ENCODE measurements at places on chromosomes 2 and 18.
A peak's percentile ranks its signal among the peaks of the same experiment; 100 is the strongest.

DNA sequence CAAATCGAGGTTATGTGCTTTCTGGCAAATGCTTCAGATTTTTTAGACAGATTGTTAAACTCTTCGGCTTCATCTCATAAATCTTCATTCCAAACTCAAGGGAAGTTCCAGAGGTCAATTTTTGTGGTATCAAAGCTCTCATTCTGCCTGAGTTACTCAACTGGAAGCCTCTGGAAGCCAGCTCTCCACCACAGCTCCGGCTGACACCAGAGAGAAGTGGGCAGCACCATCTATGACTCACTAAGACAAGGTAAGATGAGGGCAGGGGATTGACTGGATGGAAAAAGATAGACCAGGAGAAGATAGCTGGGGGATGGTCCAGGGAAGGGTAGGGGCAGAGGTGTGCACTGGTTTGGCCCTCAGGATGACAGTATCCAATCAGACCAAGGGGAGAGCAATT lies 137.3 kb upstream of the HNRNPA3 start:
- DNase-seq, result peak; percentile 6

GRCh38 chr18:2050702-2051201 lies 520.6 kb downstream of the METTL4 start:
- DNase-seq, result no peak

- peak; percentile 70 for DNase-seq
Measured at GRCh38 chr2:71789556-71790204, 336.3 kb downstream of the DYSF start.

- DNase-seq, result no peak
Measured at GRCh38 chr2:100561191-100561590, 1.6 kb upstream of the PDCL3 start.

GRCh38 chr2:188046437-188046836 lies 245.2 kb upstream of the GULP1 start:
- peak; percentile 79 for DNase-seq

DNA sequence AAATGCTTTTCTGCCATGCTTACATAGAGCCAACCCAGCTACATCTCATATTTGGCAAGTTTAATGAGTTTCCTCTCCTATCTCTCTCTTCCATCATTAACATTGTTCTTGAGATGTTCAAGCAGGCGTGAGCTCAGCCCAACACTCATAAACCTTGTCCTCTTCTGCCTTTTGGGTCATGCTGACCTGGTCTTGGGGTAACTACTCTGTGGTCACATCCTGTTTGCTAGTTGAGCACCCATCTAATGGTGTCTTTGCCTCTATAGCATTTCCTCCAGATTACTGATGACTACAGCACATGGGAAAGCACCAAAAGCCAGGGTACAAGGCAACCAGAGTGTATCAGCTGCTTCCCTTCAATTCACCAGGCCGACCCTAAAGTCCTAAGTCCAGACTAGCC lies 366.9 kb upstream of the HNRNPA3 start:
- no peak for DNase-seq

DNA sequence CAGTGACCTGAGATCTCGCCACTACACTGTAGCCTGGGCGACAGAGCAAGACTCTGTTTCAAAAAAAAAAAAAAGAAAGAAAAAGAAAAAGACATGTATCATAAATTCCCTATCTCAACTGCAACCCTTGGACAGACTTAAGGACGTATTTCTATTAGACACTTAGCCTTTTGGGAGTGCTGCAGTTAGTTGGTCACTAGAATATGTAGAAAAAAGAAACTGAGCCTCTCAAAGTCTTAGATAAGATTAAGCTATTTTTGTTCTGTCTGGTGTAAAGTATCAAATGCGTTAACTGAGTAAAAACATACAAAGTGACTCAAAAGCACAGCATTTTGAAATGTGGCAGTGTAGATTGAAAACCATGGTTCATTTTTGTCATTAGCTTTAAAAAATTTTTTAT lies 7.3 kb downstream of the NBEAL1 start:
- DNase-seq, result no peak

- DNase-seq, result peak; percentile 32
Measured at GRCh38 chr2:176668912-176669311, 399.7 kb downstream of the MTX2 start.

DNA sequence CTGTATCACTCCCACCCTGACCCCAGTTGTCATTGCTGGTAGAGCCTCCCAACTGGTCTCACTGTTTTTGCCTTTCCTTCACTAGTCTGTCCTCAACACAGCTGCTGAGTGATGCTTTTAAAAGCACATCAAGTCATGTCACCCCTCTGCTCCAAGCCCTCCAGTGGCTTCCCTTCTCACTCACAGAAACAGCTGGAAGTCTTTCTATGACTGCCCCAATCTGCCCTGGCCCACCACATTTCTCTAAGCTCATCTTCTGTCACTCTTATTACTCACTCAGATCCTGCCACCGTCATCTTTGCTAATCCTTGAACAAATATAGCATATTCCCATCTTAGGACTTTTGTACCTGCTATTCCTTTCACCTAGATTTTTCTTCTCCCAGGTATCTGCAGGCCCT lies 242.6 kb upstream of the RBBP8 start:
- DNase-seq, result no peak

GRCh38 chr2:205702576-205702975 lies 20.3 kb downstream of the NRP2 start:
- no peak for DNase-seq

DNA sequence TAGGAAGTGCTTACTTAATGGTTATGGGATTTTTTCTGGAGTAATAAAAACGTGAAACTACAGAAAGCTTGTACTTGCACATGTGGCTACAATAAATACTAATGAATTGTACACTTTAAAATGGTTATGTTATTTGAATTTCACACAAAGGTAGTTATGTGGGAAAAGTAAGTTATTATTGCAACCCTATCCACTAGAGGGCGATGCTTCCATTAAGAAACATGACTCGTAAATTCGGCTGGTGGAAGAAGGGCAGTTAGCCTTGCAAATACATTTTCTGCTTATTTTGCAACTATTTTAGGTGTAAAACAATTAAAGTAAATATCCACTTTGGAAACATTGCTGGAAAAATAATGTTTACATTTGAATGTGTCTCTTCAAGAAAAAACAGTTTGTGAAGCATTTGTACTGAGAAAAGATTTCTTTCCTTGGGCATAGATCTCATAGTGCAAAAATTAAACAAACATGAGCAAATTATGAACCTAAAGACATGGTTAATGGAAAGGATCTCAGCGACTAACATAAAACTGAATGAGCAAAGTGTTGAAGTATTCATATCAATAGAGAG lies 68.1 kb upstream of the CSRNP3 start:
- DNase-seq, result peak; percentile 67

- DNase-seq, result no peak
Measured at GRCh38 chr2:204293884-204294747, 251.2 kb upstream of the PARD3B start.

GRCh38 chr2:181646415-181646987 lies 10.4 kb downstream of the CERKL start:
- DNase-seq, result no peak

DNA sequence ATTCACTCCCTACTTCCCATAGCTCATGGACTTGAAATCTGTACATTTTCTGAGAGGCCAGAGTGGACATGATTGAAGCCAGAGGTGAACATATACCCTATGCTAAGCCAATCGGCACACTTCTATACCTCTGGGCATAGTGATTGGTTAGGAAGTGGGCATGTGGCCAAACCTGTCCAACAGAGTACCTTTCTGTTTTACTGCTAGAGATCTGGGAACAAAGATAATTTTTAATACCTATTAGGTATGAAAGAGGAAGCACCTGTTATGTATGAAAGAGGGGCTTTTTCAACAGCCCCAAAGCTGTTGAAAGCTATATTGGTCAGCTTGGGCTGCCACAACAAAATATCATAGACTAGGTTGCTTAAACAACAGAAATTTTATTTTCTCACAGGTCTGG lies 27.7 kb downstream of the METTL8 start:
- DNase-seq, result no peak

DNA sequence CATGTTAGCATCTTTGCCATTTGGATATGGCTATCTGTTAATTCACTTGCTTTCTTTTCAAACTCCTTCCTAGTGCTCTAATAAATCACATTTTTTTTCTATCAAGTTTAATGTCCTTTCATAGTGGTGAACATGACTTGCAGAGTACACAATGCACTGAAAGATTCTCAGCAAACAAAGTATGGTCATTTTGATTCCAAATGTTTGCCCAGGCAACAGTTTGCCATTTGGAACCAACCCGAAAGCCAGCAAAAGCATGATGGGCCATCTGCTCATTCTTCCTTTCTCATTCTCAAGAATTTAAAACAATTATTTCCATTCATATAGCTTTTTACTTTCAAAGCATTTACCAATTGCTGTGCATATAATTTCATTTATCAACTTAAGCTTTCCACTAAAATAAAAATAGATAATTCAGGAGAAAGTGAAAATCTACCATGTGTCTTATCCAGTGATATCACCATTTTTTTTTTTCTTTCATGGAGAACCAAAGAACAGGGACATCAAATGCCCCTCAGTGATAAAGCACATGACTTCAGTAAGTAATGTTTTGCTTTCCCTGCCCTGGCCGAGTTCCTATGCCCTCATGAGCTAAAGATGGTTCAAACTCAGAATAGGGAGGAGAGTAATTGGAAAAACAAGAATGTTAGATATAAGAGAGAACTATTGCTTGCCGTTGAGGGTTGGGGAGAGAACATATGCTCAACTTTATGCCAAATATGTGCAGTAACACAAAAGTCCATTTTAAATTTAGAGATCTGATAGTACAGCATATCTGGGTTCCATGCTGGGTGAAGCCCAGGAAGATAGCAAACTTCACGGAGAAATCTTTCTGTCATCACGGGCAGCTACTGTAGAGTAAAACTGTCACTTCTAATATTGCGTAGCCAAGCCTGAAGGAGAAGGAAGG lies 62.1 kb downstream of the HNMT start:
- DNase-seq, result no peak

DNA sequence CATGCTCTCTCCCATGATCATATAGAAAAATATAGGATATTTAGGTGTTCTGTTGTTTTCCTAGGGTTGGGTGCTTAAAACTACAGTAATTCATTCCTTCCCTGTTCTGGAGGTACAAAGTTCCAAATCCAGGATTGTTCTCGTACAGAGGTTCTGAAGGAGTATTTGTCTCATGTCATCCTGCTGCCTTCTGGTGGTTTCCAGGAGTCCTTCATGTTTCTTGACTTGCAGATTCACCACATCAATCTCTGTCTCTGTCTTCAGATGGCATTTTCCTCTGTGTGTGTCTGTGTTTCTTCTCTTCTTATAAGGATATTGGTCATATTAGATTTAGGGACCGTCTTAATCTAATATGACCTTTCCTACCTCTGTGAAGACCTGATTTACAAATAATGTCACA lies 397.9 kb downstream of the NYAP2 start:
- DNase-seq, result no peak

DNA sequence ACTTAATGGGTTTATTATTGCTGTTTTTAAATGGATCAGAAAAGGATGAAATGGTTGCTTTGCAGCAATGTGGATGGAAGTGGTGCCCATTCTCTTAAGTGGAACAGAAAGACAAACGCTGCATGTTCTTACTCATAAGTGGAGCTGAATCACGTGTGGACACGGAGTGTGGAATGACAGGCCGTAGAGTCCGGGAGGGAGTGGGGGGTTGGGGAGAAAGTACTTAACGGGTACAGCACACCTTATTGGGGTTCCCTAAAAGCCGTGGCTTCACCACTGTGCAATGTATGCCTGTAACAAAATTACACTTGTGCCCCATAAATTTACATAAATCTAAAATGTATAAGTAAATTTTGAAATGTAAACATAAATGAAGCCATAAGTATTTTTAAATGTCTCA lies 64.0 kb upstream of the CTDP1 start:
- DNase-seq, result no peak

DNA sequence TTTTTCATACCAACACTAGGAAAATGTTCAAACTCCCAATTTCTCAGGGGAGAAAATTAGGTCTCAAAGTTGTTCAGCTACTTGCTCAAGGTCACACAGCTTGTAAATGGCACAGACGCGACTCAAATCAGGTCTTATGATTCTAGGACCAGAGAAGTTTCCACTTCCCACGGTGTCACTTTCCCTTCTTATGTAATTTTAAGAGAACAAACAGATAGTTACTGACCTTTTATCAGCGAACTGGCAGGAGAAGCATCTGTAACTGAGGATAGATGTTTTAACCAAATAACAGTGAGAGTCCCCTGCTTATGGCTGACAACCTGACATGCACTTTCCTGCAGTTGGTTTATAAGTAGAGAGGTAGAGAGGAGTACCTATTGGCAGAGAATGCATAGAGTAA lies 2.1 kb upstream of the KCNJ3 start:
- DNase-seq, result no peak

DNA sequence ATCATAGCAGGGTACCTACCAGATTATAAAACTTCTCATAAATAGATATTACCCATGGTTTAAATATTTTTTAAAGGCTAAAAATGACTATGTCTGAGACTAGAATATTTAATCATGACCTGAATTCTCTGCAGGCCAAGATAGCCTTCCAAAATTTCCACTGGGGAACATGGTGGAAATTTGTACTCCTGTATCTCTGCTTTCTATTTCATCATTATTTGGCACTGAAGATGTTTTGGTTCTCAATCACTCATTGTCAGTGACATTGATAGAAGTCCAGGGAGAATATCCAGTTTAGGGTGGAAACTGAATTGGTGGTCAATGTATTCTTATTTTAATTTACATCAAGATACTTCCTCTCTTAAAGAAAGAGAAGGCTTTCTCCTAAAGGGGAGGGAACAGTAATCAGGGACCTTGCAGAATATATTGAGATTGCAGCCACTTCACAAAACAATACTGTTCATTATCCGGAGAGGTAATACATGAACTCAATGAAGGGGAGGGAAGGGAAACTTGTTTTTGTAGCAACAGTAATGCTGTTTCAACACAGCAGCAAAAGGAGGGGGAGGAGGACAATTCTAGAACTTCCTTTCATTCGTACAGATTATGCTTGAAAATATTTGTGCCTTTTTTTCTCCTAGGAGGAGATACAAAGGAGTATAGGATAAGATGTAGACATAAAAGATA lies 34.1 kb downstream of the EEF1B2 start:
- no peak for DNase-seq

DNA sequence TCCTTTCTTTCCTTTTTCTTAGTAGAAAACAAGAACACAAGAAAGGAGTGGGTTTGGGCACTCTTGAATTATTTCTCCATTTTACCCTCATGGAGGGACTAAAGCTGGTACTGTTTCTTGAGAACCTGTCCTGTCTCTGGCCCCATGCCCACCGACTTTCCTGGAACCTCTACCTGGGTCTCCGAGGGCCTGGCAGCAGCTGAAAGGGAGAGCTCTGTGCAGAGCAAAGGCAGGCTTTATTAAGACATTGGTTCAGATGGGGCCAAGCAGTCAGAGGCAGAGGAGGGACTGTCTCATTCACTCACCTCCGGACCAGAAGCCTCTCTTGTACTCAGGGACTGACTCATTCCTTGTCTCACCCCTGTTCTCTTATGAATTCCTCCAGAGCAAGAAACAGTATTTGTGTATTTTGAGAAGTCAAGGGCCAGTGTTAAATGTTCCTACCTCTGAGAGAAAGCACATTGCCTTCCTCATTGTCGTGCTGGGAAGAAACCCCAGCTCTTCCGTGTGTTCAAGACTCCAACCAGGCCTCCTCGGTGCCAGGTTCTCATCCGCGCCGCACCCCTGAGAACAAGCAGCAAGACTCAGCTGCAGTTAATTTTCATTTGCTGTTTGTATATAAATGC lies 201.9 kb upstream of the NT5C1B start:
- no peak for DNase-seq

GRCh38 chr2:38108907-38109731 lies 33.2 kb upstream of the CYP1B1 start:
- DNase-seq, result no peak

Data from fibroblast of skin of scalp (primary cell).